ENCODE measurements at places on chromosomes 2 and 18.

- no peak for DNase-seq
Observed at GRCh38 chr18:32096946-32097345, 5.3 kb downstream of the RNF138 start.

DNA sequence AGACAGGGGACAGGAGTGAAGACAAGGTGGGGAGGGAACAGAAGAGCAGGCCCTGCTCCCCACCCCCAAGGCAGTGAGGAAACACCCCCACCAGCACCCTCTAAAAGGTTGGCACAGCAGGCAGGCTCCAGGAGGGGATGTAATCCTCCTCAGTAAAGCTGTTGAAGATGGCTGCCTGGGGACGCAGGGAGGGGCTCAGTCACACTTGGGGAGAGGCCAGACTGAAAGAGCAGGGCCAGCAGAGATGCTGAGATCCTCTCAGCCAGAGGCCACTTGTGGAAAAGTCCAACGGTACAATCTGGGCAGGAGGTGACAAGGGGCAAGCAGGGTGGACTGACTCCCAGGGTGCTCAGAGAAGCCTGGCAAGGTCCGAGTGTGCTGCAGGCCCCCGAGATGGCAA lies 154.8 kb upstream of the ID2 start:
- no peak for DNase-seq

- DNase-seq, result no peak
Observed at GRCh38 chr2:79294994-79295393, 135.4 kb upstream of the REG3A start.

- no peak for DNase-seq
Observed at GRCh38 chr2:225334514-225334913, 65.0 kb upstream of the NYAP2 start.

DNA sequence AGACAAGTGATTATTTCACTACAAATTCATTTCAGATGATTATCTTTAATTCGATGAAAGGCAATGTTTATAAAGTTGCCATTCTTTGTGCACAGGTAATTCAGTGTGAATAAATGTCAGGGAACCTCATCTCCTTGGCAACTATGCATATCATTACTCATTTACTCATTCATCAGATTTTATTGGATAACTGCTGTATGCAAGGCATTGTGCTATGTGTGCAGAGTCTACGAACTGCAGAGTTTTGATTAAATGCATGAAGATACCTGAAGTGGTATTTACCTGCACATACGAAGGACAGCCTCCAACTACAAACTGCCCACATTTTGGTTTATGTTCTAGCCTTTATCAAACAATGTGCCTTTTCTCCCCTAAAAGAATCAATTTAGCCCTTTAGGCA lies 3.5 kb downstream of the RND3 start:
- DNase-seq, result no peak

DNA sequence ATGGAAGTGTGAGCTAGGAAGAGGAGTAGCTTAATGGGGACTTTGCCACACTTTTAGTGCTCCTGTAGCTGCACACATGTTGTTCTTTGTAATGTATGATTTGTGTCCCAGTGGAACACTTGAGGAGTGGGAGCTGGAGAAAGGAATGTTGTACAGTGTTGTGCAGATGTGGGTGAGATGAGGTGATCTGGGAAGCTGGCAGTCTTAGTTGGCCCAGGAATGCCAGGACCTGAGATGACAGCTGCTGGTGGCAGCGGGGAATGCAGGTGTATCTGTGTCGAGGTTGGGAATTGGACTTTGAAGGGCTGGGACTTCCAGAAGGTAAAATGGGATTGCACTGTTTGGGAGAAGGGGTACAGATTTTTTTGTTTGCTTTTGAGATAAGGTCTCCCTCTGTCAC lies 23.6 kb downstream of the NEDD4L start:
- DNase-seq, result no peak

- DNase-seq, result no peak
Observed at GRCh38 chr18:31436825-31437224, 10.7 kb upstream of the DSG3 start.

DNA sequence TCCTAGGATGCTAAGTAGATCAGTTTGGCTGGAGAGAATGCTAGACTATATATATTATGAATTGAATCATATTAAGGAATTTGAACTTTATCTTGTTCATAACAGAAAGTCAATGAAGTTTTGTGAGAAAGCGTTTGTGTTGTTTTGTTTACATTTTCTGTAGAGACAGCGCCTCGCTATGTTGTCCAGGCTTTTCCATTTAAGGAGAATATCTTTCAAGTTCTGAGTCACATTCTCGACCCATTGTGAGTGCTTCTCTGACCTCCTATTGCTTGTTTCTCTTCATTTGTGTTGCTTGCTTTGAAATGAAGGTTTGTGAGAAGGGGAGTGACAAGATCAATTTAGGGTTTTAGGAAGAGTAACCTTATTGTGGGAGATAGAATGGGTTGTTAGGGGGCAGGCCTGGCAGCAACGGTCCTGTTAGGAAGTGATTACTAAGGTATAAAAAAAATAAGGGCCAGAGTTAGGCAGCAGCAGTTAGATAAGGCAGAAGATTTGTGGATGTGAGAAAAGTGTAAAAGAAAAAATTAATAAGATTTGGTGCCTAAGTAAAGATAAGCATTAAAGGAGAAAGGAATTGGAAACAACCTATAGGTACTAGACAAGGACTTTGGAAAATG lies 47.6 kb upstream of the ACVR1 start:
- DNase-seq, result no peak

DNA sequence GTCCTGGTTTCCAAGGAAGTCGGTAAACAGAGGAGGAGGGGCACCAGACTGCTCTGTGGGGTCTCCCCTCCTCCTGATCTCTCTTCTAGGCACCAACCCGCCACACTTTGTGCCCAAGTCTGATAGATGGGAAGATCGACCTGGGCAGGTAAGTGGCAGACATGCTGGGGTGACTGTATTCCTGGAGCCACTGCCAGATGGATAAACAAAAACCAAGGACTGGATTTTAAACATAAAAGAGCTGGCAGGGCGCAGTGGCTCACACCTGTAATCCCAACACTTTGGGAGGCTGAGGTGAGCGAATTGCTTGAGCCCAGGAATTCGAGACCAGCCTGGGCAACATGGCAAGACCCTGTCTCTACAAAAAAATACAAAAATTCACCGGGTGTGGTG lies 181.2 kb downstream of the ANAPC1 start:
- no peak for DNase-seq

DNA sequence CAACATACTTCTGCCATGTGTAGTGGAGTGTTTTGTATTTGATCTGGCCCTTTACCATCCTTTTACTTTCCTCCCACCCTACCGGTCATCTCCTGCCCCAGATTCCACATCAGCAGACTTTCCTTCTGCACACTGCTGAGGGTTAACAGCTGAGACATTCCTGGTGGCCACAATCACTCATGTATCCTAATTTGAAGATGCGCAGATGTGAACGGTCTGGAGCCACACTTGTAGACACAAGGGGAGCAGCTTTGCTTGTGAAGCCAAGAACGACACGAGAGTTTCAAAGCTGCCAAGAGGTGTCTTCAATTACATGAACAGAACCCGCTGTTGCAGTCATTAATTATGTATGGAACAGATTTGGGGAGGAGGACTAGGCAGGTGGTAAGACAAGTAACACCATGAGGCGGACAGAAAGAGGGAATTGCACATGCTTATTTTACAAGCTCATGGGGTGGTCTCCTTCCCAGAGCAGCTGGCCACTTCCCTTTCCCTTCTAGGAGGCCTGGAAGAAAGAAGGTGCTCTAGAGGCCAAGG lies 260.7 kb upstream of the KLHL29 start:
- no peak for DNase-seq

DNA sequence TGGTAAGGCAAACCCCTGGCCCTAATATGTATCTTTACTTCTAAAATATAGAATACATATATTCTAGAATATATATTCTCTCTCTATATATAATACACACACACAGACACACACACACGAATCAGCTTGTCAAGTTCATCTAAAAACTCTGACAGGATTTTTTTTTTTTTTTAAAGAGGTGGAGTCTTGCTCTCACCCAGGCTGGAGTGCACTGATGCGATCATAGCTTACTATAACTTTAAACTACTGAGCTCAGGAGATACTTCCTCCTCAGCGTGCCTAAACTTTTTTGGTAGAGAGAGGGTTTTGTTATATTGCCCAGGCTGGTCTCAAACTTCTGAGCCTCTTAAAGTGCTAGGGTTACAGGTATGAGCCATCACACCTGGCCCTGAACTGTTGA lies 45.2 kb downstream of the DOK1 start:
- DNase-seq, result no peak

GRCh38 chr2:189347540-189347939 lies 93.7 kb upstream of the WDR75 start:
- DNase-seq, result no peak

- no peak for DNase-seq
Observed at GRCh38 chr2:226410247-226410835, 389.3 kb downstream of the IRS1 start.

- no peak for DNase-seq
Observed at GRCh38 chr2:196244516-196244915, 73.1 kb upstream of the STK17B start.

DNA sequence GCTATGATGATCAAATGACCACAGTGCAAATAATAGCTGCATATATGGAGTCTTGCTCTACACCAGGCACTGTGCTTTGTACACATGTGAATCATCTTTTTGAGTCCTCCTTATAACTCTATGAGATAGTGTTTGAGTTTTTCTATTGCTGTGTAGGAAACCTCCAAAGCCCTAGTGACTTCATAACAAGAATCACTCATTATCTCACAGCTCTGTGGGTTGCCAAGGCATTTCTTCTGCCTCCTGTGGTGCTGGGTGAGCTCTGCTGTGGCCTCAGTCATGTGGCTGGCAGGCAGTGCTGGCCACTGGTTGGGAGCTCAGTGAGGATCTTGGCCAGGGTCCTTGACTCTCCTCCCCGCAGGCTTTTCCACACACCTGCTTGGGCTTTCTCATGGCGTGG lies 153.4 kb downstream of the CAPN13 start:
- no peak for DNase-seq

GRCh38 chr2:150188177-150188576 lies 299.3 kb downstream of the RND3 start:
- DNase-seq, result no peak

GRCh38 chr2:195677290-195677689 lies 20.3 kb downstream of the SLC39A10 start:
- no peak for DNase-seq

DNA sequence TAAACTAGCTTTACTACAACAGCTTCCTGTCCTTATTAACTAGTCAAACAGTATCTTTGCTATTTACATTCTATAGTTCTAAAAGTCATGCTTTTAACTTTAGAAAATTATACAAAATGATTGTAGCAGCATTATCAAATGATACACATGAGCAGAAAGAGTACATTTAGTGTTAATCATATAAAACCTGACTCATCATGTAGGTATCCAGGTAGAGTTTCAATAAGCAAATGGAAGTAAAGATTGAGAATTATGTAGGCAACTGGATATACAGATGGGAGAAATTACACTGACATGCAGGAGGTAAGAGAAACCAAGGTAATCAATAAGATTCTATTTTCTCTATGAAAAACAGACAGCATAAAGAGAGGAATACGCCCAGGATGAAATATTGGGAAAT lies 33.8 kb downstream of the TRIP12 start:
- no peak for DNase-seq

DNA sequence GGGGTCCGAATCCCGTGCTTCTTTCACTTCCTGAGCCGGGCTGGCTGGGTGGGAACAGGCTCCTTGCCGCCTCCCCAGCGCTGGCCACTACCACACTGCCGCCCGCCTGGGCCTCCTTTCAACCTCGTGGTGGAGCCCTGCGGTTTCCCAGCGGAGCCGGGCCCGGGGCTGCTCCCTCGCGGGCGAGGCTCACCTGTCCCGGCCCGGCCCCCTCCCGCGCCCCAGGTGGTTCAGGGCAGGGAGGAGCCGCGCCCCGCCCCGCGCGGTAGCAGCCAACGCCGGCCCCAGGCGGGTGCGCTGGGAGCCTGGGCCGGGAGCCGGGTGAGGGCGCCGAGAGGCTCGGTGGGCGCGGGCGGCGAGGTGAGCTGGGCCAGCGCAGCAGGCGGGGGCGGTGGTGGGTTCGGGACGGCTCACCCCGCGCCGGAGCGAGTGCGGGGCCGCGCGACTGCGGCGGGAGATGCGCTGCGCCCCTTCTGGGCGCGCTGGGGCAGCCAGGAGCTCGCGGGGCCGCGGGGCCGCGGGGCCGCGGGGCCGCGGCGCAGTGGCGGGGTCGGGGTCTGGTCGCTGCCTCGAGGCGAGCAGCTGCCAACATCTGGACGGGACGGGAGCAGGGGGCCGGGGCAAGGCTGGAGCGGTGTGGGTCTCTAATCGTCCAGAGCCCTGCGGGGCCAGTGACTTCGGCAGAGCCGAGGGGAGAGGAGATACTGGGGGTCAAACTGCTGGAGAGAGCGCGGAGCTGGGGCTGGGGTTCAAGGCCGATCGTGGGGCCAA lies at the start of gene LYPD6B:
Gene LYPD6B, plus strand, starts transcription at position 258 of the 771 bp plus-strand sequence. CDS start 92,250 bp downstream, outside the sequence.
- no peak for DNase-seq

DNA sequence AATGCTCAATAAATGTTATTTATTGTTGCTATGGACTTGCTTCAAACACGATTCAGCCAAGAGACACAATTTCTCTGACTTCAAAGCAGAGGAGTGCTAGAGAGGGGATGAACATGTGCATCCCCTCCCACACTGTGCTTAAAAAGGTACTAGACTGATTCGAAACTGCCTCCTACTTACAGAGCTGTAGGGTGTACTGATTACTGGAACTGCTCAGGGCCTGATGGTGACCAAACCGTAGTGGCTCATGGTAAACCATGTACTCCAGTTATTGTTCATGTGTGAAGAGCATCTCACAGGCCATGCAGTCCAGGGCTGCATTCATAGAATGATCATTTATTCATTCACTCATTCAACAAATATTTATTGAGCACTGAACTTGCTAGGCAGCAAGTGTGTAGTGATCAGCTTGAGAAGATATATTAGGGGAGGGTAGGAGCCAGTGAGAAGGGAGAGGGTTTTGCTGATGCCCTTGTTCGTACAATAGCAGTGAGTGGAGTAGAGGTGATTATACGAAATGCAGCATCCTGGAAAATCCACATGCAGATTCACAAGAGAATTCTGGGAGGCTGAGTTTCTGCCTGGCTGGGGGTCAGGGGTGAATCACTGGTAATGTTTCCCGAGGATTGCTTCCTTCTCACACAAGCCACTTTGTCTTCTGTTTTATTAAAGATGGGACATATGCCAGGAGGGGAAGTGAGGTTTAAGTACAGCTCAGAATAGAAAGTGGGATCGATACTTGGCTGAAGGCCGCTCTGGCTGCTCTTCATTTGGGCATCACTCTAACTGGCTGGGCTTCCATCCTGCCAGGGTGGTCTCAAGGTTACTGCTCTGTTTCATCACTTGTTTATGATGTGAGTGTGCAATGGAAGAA lies 245.4 kb downstream of the RAD51AP2 start:
- no peak for DNase-seq

DNA sequence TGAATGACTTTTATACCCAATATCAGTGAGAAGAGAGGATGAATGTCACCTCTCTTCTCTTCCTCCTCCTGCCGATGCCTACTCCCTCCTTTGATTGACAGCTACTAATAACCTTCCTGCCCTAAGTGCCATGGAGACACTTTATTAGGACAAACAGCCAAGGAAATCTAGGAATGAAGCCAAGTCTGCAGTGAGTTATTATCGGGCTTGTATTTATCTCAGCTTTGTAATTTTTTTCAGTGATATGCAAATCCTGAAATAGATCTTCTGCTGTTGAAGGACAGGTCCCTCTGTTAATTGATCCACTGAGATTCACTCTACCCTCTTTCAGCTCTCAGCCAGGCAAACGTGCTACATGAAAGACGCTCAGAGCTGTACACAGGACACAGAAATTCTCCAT lies 686.7 kb downstream of the TMEM182 start:
- DNase-seq, result no peak

Measured in activated CD8-positive, alpha-beta memory T cell treated with anti-CD3 and anti-CD28 coated beads, Interleukin-2, amount 50 U/mL, for 48 hours (primary cell).